ENCODE measurements at places on chromosomes 5 and 9.

DNA sequence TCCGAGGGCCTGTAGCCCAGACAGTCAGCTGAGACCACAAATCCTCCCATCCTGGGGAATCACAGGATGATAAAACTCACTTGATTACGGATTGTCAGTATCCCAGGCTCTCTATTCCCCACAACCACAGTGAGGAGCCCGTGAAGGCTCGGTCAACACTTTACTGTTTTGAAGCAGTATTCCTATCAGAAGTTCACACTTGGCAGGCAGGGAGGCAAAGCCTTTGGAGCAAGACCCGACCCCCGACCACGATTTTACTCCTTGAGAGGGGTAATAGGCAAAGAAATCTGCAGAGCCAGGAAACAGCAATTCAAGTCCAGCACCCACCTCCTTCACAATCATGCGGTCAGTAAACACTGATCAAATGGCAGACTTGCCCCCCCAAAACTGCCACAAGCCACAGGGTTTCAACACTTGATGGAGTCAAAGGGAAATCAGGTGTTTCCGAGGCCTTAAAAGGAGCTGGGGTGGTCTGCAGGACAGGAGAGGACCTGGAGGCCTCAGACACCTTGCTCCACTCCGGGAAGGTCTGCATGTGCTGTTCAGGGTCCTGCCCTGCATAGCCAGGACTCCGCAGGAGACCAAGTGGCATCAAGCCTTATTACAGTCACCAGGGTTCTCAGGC, 25.2 kb downstream of the BICD2 start:
- no peak for DNase-seq

GRCh38 chr5:171418982-171419687, at the start of gene FGF18:
FGF18 (plus strand) TSS chr5:171419647; CDS start chr5:171420200, 553 bp downstream.
- DNase-seq, result peak; percentile 40

DNA sequence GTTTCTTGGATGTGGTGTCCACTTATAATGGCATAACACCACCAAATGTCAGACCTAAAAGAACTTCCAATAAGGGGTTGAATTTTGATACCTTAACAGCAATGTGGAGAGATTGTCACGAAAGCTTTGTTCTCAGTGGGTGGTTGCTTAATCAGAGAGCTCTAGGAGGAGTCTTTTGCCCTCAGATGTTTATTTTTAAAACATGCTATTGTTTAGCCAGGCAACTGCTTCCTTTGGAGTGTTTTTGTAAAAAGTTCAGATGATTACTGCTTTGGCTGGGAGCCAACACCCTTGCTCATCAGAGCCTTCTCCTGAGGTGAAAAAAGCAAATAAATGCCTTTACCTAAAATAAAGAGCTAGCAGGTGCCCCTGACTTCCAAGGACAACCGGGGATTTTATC, 65.0 kb downstream of the SLC1A1 start:
- DNase-seq, result no peak

GRCh38 chr9:86846656-86847055, 100.7 kb downstream of the GAS1 start:
- no peak for DNase-seq

- DNase-seq, result no peak
These were observed 1.0 kb downstream of the CERT1 start for GRCh38 chr5:75510417-75510835.

DNA sequence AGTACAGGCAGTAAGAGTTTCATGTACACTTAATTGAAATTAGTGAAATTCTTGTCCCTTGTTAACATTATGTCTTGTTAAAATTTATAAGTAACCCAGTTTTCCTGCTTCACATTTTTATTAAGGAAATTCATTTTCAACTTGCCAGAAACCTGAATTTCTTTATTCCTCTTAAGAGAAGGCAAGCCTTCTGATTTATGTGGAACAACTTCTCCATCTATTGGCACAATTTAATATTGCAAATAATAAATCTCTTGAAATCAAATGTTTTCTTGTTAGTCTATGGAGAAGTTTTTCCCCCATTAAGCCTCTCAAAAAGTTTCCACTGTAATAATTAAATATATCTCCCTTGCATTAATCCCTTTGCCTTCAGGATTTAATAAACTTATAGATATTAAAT, 33.8 kb upstream of the ACO1 start:
- DNase-seq, result no peak

DNA sequence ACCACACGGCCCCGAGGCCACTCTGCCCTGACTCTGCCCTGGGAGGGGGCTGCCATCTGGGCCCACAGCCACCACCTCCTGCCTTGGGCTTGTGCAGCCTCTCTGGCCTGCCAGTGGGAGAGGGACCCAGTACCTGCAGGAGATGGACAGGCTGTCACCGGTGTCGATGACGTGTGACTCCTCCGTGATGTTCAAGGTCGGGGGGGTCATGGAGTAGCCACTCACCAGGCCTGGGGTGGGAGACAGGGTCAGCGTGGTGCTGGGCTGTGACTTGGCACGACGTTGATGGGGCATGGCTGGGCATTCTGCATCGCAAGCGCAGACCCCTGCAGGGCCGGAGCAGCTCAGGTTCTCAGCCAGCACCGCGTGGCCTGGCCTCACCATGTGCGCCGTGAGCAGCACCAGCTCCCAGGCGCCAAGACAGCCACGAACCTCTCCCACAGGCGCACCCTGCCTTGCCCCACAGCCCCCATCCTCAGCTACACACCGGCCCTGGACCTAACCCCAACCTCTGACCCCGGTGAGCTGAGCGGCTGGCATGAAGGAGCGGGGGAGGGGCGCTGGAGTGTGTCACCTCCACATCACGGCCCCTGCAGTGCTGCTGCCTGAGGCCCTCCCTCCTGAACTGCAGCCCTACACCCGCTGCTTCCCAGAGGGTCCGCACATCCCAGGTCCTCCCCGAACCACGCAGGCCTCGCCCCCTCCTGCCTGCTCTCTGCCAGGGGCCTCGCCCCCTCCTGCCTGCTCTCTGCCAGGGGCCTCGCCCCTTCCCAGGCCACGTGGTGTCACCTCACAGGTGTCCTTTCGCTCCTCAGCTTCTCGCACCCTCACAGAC, 17.6 kb downstream of the FLT4 start:
- no peak for DNase-seq

DNA sequence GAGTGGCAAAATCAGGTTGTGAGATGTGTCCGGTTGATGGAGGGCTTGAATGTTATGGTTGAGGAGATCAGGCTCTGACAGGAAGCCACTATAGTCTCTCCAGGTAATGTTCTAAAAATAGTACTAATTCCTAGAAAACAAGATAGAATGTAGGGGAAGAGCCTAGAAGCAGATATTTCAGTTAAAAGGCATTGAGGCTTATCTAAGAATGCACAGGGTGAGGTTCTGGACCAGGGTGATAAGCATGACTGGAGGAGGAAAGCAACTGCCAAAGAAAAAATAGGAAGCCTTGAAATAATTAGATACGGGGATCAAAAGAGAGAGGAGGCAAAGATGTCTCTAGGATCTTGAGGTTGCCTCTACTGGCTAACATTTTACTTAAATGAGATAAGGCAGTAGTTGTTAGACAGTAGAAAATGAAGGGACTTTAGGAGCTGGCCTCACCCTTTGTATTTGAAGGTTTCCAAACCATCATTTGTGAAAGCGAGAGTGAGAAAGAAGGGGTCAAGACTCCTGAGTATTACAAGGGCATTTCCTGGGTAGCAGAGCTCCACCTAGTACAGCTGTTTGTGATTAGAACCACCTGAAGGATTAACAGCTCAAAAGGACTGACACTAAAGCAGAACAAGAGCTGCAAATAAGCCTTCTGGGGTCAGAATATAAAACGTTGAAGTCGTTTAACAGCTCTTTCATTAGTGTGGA, 15.4 kb upstream of the ARL15 start:
- no peak for DNase-seq

- DNase-seq, result peak; percentile 9
These were observed 61.4 kb downstream of the UGCG start for GRCh38 chr9:111957856-111958631.

- peak; percentile 19 for DNase-seq
These were observed 131.4 kb downstream of the MRPL36 start for GRCh38 chr5:1668141-1668721.

DNA sequence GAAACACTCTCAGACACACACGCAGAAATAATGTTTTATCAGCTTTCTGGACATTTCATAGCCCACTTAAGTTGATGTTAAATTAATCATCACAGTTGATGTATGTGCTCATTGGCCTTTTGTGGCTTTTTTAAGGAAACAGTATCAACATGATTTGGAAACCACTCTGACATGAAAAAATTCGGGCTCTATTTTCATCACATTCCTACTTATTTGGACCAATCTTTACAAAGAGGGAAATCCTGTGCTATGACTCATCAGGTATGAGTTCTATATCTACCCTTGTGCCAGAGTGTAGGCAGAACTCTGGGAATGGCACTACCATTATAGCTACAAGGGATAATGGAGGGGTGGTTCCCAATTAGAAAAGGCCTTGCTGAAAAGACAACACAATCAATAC, 388.4 kb upstream of the PTGER4 start:
- no peak for DNase-seq

GRCh38 chr5:14853685-14854084, 17.9 kb downstream of the ANKH start:
- DNase-seq, result no peak

GRCh38 chr9:71981944-71982343, 70.5 kb downstream of the C9orf85 start:
- no peak for DNase-seq

DNA sequence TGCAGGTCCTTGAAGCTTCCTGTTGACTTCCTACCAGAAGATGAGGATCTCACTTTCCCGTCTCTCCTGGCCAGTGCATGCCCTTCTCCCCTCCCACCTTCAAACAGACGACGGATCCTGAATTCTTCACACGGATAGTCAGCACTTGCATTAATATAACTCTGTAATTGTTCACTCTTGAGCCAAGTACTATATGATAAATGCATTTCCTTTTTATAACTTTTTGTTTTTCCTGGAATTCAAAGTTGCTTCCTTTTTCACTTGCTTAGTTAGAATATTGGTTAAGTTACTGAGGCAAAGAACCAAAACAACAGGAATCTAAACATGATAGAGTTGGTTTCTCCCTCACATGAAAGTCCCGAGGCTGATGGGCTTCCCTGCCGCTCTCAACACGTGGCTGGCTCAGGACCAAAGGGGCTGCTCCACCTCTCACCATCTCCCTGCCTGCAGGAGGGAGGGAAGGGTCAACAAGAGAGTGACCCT, 20.2 kb upstream of the EGFL7 start:
- DNase-seq, result no peak

DNA sequence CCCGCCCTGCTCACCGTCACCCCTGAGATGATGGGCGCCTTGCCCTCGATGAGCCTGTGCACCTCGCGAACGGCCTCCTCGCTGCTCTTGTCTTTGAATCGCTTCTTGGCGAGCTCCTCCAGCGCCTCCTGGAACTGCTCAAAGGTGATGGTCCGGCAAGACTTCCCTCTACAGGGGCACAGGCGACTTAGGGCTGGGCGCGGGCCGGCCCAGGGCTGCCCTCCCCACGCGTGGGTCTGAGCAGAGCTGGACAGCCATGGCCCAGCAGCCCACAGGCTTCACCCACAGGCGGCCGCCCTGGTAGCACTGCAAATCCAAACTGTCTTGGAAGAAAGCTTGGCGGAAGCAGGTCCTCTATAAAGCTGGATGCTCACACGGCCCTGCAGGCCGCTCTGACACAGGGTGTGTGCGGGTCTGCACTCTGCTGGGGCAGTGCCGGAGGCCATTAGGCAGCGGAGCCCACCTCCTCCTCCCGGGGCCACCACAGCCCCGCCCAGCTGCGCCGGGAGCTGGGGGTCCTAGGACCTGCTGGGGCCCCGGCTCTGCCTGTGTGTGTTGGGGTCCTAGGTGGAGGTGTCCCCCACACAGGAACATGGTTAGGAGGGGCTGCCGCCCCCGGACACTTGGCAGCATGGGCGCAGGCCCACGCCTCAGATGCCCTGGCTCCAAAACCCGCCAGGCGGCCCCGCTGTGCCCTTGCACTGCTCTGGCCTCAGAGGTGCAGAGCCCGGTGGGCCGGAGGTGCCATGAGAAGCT, 27.0 kb downstream of the TPPP start:
- no peak for DNase-seq

DNA sequence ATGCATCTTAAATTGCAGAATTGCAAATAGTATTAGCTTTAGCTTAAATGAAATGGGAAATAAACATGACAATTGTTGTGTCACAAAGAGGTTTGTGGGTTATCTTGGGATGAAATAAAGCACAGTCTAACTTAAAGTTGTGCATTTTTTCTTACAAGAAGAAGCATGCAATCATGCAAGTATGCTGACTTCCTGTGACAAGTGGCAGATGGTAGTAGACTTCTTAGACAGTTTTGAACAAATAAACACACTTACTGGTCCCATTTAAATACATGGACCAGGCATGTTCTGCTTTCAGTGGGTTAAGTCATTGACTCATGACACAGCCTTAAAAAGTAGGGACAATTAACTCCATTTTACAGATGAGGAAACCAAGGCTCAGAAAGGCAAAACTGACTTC, 15.9 kb upstream of the C5orf63 start:
- no peak for DNase-seq

GRCh38 chr9:113375057-113376023, 1.4 kb downstream of the HDHD3 start:
- no peak for DNase-seq

GRCh38 chr5:55188656-55189540, 15.9 kb upstream of the CDC20B start:
- DNase-seq, result no peak

GRCh38 chr5:94908889-94909480, 290.5 kb downstream of the SLF1 start:
- DNase-seq, result no peak

DNA sequence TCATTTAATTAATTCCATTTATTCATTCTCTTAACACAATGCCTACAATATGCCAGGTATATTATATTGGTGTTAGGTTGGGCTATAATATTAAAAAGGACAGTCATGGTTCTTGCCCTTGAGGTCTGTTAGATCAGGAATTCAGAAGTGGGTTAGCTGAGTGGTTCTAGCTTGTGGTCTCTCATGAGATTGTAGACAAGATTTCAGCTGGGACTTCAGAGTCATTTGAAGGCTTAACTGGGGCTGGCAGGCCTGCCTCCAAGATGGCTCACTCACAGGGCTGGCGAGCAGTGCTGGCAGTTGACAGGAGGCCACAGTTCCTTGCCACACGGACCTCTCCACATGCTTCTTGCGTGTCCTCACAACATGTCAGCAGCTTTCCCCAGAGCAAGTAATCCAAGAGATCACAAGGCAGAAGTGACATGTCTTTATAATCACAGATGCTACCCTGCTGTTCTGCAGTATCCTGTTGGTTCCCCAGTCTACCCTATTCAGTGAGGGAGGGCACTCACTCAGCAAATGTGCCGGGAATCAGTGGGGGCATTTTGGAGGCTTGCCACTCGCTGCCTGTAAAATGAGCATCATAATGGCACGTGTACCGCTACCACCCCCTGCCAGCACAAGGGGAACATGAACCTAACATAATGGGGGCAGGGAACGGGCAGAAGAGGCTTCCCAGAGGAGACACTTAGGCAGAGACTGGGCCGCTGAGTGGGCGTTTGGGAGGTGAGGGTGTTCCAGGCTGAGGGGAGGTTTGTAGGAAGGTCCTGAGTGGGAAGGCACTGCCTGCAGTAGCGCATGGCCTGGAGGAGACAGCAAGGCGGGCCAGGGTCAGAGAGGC, 70.0 kb downstream of the EXOSC2 start:
- no peak for DNase-seq

- DNase-seq, result no peak
These were observed 45.2 kb downstream of the GCNT4 start for GRCh38 chr5:75006865-75007822.

GRCh38 chr9:121735065-121735792, 83.8 kb downstream of the DAB2IP start:
- DNase-seq, result no peak
